Activated CD4-positive, alpha-beta T cell treated with anti-CD3 and anti-CD28 coated beads, Interleukin-2, amount 50 U/mL, for 4 hours (primary cell): ENCODE measurements at places on chromosomes 1 and 21.

GRCh38 chr1:225688345-225688744, 35.4 kb upstream of the ENAH start:
- DNase-seq, result no peak

DNA sequence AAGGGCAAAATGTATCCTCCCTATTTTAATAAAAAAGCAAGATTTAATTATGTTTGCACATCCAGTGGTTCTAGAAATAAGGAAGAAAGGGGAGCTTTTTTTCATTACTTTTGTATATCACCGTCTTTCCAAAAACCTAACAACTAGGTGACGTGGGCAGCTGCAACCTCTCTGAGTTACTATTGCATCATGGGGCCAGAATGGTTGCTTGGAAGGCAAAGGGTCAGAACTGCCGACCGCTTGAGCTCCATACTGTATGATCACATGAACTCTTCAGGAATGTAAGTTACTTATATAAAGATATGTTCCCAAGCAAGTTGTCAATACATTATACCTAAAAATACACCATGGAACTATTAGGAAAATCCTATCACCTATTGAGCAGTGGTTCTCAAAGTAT, 85.6 kb upstream of the HIVEP3 start:
- DNase-seq, result no peak

- DNase-seq, result no peak
These were observed 97.5 kb downstream of the DENND1B start for GRCh38 chr1:197677752-197678295.

GRCh38 chr1:151238467-151238739, 16.1 kb upstream of the PSMD4 start:
- no peak for DNase-seq

DNA sequence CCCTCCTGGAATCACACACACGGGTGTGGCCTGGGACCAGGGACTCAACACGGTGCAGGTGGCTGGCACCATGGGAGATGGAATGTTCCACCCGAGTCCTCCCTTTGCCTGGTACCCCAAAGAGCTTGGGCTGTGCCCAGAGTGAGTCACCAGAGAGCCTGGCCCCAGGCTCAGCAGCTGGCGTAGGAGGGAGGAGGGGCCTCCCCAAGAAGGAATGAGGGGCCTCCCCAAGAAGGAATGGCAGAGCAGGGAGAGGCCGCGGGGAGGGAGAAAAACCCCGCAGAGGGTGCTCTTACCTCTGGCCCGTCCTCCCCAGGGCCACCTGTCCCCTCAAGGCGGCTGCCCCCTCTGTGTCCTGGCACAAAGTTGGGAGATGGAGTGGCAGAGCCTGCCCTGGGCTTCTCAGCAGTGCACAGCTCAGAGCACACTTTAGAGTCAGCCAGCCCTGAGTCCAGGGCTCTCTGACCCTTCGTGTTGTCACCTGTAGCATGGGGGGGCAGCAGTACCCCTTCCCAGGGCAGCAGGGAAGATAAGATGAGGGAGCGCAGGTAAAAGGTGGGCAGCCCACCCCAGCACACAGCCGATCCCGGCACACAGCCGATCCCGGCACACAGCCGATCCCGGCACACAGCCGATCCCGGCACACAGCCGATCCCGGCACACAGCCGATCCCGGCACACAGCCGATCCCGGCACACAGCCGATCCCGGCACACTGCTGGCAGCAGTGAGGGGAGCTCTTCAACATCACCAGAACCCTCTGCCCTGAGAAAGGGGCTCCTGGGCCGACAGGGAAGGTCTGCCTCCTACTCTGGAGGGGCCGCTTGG, 20.2 kb upstream of the KCNAB2 start:
- peak; percentile 19 for DNase-seq

- no peak for DNase-seq
These were observed 13.5 kb downstream of the FUCA1 start for GRCh38 chr1:23854568-23854967.

- DNase-seq, result no peak
These were observed 17.4 kb downstream of the MRPL39 start for GRCh38 chr21:25589887-25590286.

DNA sequence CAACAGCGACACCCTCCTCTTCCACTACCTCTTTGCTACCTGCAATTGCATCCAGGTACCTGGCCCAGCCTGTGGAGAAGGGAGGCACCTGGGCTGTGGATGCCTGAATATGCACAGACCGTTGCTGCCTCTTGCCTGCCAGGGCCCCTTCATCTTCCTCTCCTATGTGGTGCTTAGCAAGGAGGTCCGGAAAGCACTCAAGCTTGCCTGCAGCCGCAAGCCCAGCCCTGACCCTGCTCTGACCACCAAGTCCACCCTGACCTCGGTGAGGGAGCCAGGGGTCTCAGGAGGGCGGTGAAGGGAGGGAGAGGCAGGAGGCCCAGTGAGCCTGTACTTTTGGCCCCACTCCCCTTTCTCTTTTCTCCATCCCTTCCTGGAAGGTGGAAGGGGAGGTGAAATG, 11.5 kb downstream of the PSRC1 start:
- DNase-seq, result no peak

- no peak for DNase-seq
These were observed 25.0 kb downstream of the SDC3 start for GRCh38 chr1:30883389-30884172.

GRCh38 chr1:21764615-21765423, 18.1 kb downstream of the USP48 start:
- DNase-seq, result no peak

DNA sequence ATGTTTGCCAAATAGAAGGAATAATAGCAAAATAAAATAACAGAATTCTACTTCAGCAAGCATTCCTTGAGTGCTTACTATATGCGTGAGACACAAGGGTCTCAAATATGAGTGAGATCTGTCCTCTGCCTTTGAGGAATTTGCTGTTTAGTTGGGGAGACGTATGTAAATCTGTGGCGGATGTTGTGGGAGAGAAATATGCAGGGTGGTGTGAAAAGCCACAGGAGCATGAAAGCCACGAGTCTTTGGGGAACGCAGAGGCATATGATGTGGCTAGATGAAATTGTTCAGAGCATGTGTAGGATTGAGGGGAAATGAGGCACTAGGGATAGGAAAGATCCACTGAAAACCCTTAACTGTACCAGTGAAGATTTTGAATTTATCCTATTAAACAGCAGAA, 244.4 kb downstream of the PBX1 start:
- no peak for DNase-seq

GRCh38 chr1:156797212-156797871, 19.3 kb downstream of the SH2D2A start:
- DNase-seq, result peak; percentile 59

GRCh38 chr1:22832414-22832786, 121.8 kb downstream of the EPHB2 start:
- no peak for DNase-seq

DNA sequence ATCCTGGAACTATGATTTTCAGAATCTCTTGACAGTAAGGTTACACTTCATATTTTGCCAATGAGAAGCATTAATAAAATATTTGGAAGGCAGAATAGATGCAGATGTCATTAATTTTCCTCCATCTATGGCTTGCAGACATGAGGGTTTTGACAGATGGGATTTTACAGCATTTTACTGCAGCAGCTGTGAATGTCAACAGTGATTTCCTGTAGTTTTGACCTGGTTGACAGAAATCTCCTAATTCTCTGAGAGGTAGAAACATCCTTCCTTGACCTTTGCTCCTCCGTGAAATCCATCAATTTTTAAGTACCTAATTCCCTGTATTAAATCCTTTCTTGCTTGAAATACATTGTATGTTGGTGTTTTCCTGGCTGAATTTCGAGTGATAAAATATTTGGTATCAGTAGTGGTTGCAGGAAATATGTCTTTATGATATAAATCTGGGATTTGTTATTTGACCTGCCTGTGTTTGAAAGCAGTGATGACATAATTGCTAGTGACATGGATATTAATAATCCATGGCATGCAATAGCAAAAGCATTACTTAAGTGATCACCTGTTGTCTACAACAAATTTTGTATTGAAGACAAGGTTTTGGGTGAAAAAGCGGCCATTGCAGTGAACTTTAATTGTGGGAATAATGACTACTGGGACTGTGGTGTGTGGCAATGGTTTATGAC, 73.9 kb downstream of the HLX start:
- no peak for DNase-seq

- no peak for DNase-seq
These were observed 1.8 kb downstream of the CELA2B start for GRCh38 chr1:15477646-15478212.

GRCh38 chr21:34185026-34185750, 111.8 kb downstream of the MRPS6 start:
- no peak for DNase-seq

DNA sequence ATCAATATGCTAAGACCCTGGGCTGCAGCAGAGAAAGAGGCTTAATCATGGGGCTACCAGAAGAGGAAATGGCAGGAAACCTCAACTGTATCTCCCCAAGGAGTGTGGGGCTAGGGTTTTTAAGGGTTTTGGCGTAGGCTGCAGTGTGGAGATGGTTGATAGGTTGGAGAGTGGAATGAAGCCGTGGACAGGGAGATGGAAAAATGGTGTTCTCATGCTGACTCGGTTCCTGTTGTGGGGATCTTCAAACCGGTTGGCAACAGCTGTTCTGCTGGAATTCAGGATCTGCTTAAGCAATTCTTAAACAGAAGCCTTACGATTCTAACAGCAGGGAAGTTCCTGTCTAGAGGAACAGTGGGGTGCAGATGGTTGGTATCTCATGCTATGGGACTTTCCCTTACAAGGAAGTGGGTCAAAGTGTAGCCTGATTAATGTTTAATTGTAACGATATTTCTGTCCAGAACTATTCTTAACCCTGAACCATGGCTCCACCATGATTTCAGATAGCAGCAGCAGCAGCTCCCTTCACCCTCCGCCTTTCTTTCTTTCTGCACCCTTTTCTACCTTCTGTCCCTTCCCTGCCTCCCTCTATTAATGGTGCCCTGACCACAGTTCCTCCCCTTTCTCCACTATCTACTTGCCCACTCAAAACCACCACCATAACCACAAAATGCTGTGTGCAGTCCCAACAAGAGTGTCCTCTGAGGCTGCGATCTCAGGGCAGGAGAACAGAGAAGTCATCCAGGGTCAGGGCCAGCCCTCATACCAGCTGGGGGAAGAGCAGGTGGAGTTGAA, 30.8 kb downstream of the RSPH1 start:
- no peak for DNase-seq

DNA sequence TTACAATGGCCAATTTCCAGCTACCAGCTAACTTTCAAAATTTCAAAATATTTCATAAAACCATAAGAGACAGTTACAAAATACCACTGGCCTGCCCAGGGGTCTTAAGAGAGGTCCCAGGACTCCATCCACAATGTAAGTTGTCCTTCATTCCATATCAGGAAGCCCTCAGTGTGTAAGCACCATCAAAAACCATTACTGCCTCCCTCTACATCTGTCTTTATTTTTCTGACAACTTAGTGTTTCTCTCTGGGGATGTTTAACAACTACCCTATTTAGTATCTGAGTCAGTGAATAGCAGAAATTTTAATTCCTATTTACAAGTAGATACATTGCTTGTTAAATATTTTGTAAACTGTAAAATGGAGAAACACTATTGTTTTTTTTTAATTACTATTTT, 339.3 kb upstream of the ADAMTS5 start:
- DNase-seq, result no peak

DNA sequence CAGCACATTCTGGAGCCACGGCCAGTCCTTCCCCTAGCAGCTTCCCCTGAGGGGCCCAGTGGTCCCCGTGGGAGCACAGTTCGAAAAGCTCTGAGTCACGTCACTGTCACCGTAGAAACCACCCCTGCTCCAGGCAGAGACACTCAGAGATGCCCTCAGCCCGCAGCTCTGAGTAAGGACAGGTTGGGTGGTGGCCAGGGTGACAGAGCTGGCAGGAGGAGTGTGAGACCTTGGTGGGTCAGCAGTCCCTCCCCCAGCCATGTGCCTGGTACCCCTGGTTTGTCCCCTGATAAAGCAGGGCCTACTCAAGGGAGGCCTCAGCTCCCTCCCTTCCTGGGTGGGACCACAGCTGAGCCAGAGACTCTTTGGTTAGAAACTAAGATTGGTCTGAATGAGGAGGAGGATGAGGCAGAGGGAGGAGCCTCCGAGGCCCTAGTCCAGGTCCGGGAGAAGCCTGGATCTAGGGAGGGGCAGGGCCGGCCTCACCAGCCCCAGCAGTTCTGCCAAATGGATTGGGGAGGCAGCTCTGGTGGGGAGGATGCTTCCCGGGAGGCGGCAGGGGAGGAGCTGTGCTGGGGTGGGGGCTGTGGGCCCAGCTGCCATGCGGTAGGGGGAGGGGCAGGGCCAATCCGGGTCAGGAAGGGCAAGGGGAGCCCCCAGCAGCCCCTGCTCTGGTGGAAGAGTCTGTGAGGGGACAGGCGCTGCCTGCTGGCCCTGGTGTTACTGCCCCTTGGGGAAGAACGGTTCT, 55.2 kb downstream of the SLC9A1 start:
- DNase-seq, result no peak

DNA sequence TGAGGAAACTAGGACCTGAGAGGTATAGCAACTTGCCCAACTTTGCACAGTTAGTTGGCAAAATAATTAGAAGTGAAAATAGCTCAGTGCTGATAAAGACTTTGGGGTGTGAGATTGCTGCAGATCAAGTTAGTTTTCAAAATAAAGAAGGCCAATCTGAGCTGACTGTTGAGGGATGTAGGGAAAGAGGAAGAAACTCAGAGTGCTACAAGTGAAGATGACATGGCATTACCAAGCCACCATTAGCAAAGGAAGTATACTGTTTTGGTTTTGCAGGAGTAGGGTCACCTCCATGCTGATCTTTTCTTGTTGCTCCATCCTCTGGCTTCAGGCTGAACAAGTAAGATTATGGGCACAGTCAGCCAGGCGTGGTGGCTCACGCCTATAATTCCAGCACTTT, 78.7 kb upstream of the ADAM30 start:
- DNase-seq, result no peak

DNA sequence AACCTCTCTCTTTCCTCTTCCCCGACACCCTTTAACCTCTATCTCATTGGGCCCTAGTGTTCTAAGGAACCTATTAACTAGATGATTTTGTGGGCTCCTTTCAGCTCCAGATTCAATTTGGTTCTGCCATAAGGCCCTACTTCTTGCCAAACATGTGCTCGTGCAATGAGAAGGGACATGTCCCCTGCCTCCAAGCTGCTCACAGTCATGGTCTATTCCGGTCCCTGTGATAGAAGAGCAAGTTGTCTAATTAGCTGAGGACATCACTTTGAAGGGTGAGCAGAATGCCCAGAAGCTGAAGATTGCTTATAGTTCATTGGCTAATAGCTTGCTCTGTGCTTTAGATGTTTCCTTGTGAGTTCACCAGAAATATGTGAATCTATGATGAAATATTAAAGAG, 76.2 kb downstream of the ZNF648 start:
- no peak for DNase-seq

DNA sequence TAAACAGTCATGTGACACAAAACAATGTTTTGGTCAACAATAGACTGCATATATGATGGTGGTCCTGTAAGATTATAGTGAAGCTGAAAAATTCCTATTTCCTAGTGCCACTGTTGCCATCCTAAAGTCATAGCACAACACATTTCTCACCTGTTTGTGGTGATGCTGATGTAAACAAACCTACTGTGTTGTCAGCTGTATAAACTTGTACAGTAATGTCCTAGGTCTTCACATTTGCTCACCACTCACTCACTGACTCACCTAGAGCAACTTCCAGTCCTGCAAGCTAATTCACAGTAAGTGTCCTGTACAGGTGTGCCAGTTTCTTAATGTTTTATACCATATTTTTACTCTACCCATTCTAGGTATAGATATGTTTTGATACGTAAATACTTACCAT, 326.1 kb upstream of the USP24 start:
- DNase-seq, result no peak

- DNase-seq, result no peak
These were observed 244.6 kb upstream of the MAP1LC3C start for GRCh38 chr1:242243472-242243871.
